ENCODE measurements at places on chromosomes 16 and 17. TPM values are rescaled to one million over a fixed set of nuclear protein-coding genes. Genes with fewer than 3 reads are reported as not detected.

GGNBP2 gene
- 67.0 TPM for total RNA-seq

WSCD1 gene
- total RNA-seq = 0.13 TPM

RDM1 gene
- total RNA-seq = 3.1 TPM

NLRC3 gene
- 21.3 TPM for total RNA-seq

SLC22A31 gene
- not detected for total RNA-seq

KRTAP9-8 gene
- not detected for total RNA-seq

PRAC1 gene
- total RNA-seq = not detected

GDE1 gene
- 30.5 TPM for total RNA-seq

STX1B gene
- 0.79 TPM for total RNA-seq

VAT1L gene
- not detected for total RNA-seq

NOD2 gene
- total RNA-seq = 1.8 TPM

TOP2A gene
- total RNA-seq = 138 TPM

CLEC18A gene
- total RNA-seq = 0.13 TPM

CPSF4L gene
- not detected for total RNA-seq

SCIMP gene
- 0.22 TPM for total RNA-seq

PRMT7 gene
- total RNA-seq = 67.5 TPM

NEUROD2 gene
- not detected for total RNA-seq

ZNF750 gene
- total RNA-seq = not detected

BAIAP2 gene
- total RNA-seq = 8.8 TPM

PDE6G gene
- 2.2 TPM for total RNA-seq

FAM117A gene
- total RNA-seq = 21.8 TPM

C16orf86 gene
- 1.9 TPM for total RNA-seq

IGFALS gene
- total RNA-seq = not detected

NPIPA8 gene
- total RNA-seq = 12.5 TPM

YPEL3 gene
- total RNA-seq = 32.6 TPM

MILR1 gene
- total RNA-seq = 0.66 TPM

ANKS3 gene
- 16.9 TPM for total RNA-seq

TEX14 gene
- 0.20 TPM for total RNA-seq

PRR35 gene
- not detected for total RNA-seq

JMJD8 gene
- total RNA-seq = 55.9 TPM

HOXB7 gene
- total RNA-seq = 0.89 TPM

CHST5 gene
- not detected for total RNA-seq

DYNLRB2 gene
- total RNA-seq = not detected

PRSS8 gene
- not detected for total RNA-seq

PMP22 gene
- 0.60 TPM for total RNA-seq

ABAT gene
- total RNA-seq = 9.8 TPM

CLDN6 gene
- not detected for total RNA-seq

IRX3 gene
- total RNA-seq = not detected

STARD3 gene
- total RNA-seq = 74.1 TPM

HS3ST6 gene
- total RNA-seq = not detected

ANKRD40CL gene
- not detected for total RNA-seq

CDK3 gene
- 5.0 TPM for total RNA-seq

SCARF1 gene
- 0.71 TPM for total RNA-seq

GPRC5C gene
- not detected for total RNA-seq

SAMD14 gene
- total RNA-seq = 1.3 TPM

SLC6A2 gene
- total RNA-seq = not detected

CD300LB gene
- total RNA-seq = 0.11 TPM

E4F1 gene
- 29.8 TPM for total RNA-seq

TIGD7 gene
- total RNA-seq = 5.1 TPM

DYNC1LI2 gene
- 53.8 TPM for total RNA-seq

EFCAB13 gene
- total RNA-seq = 4.8 TPM
